Right hindlimb (tissue), 1 donor: ENCODE measurements at places on chromosomes 6 and 20.

- peak; percentile 75 for DNase-seq
These were observed 44.4 kb downstream of the DTD1 start for GRCh38 chr20:18632196-18632789.

DNA sequence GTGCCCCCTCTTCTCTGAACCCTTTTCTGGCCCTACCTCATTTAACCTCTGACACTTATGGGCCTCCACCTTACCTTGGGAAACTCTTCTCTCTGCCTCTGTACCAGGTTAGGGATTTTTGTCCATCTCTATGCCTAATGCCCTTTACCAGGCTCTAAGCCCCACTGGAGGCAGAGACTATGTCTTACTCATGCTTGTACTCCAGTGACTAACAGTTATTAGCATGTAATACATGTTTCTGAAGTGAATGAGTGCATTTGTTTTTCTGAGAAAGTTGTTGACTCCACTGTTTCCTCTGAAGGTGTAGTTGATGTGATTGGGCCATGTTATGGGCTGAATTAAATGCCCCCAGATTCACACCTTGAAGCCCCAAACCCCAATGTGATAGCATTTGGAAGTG lies 234.3 kb downstream of the PACRG start:
- DNase-seq: no peak

DNA sequence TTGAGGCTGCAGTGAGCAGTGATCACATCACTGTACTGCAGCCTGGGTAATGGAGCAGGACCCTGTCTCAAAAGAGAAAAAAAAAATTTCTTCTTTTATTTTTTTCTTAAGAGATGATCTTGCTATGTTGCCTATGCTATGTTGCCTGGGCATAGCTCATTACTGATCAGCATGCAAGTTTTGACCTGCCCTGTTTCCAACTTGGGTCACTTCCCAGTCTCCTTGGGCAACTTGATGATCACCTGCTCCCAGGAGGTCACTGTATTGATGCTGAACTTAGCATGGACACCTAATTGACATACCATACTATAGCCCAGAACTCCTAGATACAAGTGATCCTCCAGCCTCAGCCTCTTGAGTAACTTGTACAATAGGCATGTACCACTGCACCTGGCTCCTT lies 30.7 kb upstream of the NANP start:
- no peak for DNase-seq

DNA sequence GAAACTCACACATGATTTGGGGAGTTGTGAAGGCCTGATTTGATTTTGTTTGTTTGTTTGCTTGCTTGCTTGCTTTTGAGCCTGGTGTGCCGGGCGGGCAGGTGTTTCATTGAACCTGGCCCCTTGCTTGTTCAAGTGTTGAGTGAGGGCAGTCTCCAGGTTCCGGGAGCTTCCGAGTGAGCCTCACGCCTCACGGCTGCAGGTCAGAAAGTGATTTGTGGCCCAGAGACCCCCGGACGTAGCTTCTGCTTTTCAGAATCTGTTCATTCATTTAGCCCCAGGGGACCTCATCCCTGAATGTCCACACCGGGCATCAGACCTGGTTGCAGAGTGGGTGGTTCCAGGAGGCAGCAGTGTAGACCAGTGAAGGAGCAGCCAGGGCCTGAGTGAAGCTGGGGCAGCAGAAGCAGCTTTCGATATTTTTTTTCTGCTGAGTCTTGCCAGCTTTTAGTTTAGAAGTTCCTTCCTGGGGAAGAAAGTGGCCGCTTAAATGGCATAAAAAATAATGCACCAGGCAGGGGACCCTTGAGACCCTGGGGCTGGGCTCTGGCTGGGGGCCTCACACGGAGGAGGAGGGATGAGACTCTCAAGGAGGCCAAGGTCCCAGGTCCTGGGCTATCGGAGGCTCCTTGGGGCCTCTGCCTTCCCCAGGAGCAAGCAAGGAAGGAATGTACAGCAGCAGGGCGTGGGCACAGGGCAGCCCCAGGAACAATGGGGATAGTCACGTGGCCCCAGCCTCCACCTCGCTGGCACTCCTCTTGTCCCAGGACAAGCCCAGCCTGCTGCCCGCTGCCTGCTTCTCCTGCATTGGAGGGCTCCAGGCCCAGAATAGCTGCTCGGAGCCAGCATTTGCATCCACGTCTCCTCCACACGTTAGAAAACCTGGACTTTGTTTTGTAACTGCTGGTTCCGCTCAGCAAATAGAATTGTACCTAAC lies 89.2 kb upstream of the BHLHE23 start:
- DNase-seq: peak; percentile 7

GRCh38 chr20:4809707-4810106 lies 88.0 kb downstream of the PRND start:
- no peak for DNase-seq

DNA sequence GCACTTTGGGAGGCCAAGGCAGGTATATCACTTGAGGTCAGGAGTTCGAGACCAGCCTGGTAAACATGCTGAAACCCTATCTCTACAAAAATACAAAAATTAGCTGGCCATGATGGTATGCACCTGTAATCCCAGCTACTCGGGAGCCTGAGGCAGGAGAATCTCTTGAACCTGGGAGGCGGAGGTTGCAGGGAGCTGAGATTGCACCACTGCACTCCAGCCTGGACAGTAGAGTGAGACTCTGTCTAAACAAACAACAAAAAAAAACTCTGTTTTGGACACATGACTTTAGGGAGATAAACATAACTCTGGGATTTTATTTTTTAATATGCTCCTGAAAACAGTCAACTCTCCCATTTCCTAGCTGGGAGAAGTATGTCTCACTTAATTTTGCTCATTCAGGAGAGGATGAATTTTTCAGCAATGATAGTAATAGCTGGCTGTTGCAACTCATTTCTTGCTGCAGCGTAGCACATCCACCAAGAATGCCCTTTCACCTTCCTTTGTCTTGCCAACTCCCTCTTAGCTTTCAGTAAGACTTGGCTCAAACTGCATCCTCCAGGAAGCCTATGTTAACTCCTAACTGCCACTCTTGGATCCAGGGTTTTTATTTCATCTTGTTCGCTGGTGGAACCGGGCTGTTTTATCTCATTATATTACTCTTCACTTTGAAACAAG lies 24.3 kb downstream of the TOP1 start:
- no peak for DNase-seq

- DNase-seq: no peak
These were observed 28.9 kb downstream of the CNKSR3 start for GRCh38 chr6:154481521-154482013.

DNA sequence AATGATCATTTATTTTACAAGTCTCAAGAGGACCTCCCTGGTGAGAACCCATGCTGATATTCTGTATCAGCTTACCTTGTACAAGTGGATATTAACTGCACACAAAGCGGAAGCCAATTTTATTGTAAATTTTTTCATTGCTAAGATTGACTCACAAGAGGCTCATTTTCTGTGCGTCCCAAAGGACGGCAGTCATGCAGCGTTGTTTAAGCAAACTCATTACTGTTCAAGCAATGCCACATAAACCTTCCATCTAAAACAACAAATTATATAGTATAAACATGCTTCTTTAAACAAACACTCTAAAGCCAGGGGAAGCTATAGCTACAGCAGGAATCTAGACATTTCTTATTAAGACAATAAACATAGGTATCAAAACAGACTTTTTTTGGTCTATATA lies 575.3 kb downstream of the FRK start:
- no peak for DNase-seq

GRCh38 chr6:12094689-12095088 lies 82.6 kb downstream of the HIVEP1 start:
- no peak for DNase-seq

DNA sequence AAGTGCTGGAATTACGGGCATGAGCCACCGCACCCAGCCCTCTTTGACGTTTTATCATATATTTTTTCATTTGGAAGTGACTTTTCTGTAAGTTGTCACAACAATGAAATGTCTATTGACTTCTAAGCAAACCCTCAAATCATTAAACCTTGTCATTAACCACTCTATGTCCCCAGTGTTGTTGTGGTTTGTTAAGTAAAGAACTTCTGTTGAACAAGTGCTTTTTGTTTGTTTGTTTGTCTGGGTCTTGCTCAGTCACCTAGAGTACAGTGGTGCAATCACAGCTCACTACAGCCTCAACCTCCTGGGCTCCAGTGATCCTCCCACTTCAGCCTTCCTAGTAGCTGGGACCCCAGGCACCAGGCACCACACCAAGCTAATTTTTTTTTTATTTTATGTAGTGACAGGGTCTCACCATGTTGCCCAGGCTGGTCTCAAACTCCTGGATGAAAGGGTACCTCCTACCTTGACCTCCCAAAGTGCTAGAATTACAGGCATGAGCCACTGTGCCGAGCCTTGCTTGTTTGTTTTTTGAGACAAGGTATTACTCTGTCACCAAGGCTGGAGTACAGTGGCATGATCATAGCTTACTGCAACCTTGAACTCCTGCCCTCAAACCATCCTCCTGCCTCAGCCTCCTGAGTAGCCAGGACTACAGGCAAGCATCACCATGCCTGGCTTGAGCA lies 57.6 kb upstream of the LOC128125822 start:
- DNase-seq: no peak

DNA sequence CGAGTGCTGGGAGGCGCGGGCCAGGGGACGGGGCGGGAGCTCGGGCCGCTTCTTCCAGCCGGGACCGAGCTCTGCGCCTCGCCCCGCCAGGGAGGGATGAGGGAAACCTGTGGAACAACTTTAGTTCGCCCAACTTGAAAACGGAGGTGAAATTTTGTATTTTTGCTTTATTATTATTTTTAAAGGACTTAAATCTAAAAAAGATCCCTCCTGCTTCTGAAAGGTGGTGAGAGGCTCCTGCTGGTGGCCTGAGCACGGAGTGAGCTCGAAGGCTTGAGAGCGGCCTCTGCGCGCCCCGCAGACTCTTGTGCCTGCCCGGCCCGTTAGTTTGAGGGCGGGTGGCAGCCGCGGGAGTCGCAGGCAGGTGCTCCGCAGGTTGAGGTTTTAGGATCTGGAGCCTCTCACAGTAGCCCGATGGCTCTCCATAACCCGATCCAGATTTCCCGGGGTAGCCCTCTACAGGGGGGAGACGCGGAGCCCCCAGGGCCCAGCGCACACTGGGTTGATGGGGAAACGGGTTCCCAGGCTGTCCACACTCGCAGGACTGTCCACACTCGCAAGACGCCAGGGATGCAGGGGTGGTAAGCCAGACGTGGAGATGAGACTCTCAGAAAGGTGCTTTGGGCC lies 46.2 kb upstream of the SUPT3H start:
- DNase-seq: no peak

- no peak for DNase-seq
These were observed 91.3 kb upstream of the EYA2 start for GRCh38 chr20:46803123-46804020.

GRCh38 chr6:24453921-24454320 lies 35.5 kb downstream of the GPLD1 start:
- no peak for DNase-seq

DNA sequence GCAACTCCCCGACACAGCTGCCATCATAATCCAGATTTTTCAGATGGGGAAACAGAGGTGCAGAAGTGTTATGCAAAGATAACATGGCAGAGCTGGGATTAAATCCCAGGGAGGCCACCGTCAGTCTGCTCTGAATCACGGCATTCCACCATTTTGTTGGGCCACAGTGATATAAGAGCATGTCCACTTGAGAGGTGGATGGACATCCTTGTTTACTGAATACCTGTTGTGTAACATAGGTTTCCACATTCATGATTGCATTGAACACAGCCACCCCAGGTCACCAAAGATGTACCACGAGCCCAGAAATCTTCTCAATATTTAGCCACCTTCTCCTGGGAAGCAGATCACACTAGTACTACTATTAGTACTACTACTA lies 191.5 kb downstream of the LRFN2 start:
- no peak for DNase-seq

GRCh38 chr6:155014670-155015300 lies 19.7 kb downstream of the TIAM2 start:
- DNase-seq: no peak

DNA sequence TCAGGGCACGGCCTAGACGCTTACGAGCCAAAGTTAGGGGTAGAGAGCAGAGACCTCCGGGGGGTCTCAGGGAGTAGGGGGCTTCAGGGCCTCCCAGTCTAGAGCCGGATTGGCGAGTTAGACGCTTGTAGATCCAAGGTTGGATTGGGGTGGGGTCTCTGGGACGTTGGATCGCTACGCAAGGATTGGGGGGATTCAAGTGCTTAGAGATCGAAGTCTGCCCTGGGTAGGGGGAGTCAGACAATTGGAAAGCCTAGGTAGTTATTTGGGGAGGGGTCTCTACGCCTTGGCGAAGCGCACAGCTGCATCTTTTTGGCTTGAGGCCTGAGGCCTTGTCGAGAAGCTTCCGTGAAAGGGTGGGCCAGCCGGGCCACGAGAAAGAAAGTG lies 469 bp downstream of the STX16 start:
- DNase-seq: peak; percentile 92

DNA sequence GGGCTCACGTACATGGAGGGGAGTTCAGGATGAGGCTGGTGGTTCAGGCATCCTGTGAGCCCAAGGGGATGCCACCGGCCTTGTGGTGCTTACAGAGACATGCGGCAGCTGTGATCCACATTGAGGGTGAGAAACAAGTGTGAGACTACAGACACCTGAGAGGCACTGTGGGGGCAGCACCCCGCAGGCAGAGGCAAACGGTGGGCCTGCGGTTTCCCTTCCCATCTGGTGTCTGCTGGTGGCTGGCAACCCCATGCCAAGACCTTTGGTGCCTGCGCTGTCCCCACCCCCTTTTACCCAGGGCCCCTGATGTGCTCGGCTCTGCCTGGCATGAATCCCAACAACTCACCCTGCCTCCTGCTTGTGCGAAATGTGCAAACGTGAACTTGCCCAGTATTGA lies 42.0 kb downstream of the ERMARD start:
- DNase-seq: no peak

- no peak for DNase-seq
These were observed 201.5 kb upstream of the RNF24 start for GRCh38 chr20:4216866-4217265.

DNA sequence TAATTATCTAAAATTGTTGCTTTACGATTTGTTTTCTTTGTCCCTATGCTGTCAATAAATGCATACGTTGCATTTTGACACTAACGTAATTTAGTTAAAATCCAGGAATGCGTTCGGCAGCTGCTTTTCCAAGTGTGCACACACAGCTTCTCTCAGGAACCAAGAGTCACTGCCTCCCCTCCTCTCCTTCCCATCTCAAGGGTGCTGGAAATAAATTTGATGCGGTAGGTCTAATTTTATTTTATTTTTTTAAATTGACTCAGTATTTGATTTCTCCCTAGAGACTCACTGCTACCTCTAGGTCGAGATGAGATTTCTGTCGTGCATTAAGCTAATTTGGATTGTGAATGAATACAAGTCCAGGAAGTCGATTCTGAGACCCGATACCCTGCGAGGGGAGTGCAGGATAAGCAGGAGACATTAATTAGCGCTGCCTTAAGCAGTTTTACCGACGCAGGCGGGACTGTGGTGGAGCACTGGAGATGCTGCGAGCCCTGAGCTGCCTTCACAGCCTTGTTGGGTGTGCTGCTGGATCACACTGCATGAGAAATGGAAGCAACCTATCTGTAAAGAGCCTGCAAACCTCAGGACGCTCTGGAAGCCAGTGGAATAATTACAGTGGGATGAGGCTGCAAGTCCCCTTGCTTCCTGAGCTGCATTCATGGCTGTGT lies 381.2 kb downstream of the C6orf118 start:
- no peak for DNase-seq
